ENCODE measurements at places on chromosomes 2 and 18.

- DNase-seq, result no peak
These were observed 2.2 kb downstream of the ELAC1 start for GRCh38 chr18:50970006-50970405.

DNA sequence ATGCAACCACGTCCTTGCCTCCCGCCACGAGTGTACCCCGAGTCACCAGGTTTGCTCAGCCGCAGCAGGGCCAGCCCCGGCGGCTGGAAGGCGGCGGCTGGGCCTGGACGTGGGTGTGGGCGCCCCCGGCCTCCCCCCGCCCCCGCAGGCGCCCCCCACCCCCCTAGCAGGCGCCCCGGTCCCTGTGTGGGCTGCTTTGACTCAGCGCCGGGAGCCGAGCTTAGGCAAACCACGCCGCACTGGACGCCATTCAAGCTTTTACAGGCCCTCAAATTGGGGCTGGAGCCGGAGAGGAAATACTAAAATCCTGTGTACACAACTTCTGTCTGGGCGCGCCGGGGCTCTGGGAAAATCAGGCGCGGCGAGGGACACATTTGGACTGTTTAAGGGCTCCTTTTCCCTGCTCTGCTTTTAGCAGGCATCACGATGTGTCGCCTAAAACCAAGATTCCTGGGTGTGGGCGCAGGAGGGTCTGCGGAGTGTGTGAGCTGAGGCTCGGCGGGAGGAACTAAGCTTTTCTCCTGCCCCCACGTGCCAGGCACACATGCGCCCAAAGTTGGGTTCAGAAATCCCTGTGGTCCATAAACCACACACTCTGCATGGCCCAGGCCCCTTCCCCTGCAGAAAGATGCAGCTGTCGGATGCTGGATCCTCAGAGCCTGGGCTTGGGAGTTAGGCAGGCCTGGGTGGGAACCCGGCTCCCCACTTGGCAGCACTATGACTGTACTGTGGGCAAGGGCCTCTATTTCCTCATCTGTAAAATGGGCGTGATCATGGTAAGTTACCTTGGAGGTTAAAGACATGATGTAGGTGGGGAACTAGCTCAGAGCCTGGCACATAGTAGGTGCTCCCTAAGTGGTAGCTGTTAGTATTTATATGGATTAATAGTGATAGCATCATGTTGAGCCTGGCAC lies 57.6 kb downstream of the ATOH8 start:
- no peak for DNase-seq

- no peak for DNase-seq
These were observed 90.1 kb downstream of the ABI2 start for GRCh38 chr2:203418271-203418670.

GRCh38 chr18:34773378-34773777 lies 63.3 kb downstream of the DTNA start:
- no peak for DNase-seq

DNA sequence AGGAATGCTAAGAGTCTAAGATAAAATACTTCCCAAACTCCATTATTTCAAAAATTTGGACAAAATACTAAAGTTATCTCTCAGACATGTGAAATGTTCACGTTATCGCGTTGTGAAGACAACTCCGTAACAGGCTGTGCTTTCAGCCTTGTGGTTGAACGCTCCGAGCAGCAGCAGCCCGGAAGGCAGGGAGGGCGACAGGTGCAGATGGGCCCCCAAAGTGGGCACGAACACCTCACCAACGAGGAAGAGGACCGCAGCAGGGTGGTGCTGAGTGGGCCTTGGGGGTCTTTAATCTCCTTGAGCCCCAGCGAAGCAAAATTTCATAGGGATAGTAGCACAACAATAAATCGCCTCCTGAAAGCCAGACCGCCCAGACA lies 1.0 kb upstream of the FAM110C start:
- DNase-seq, result no peak

- DNase-seq, result no peak
These were observed 226.9 kb upstream of the NXPH2 start for GRCh38 chr2:139007130-139007529.

DNA sequence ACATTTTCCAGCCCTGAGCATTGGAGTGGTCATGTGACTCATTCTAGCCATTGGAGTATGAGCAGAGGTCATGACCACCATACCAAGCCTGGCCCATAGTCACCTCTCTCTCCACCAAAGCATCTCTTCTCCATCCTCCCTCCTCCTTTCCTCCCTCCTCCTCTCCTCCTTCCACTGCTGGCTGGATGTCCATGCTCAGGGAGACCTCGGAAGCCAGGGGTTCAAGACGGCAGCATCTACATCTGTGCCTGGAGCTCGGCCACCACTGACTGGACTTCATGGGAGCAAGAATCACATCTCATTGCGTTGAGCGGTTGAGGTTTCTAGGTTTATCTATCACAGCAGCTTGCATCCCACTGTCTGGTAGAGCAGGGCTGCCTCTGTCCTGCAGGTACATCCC lies 252.4 kb downstream of the NDUFA10 start:
- DNase-seq, result no peak

DNA sequence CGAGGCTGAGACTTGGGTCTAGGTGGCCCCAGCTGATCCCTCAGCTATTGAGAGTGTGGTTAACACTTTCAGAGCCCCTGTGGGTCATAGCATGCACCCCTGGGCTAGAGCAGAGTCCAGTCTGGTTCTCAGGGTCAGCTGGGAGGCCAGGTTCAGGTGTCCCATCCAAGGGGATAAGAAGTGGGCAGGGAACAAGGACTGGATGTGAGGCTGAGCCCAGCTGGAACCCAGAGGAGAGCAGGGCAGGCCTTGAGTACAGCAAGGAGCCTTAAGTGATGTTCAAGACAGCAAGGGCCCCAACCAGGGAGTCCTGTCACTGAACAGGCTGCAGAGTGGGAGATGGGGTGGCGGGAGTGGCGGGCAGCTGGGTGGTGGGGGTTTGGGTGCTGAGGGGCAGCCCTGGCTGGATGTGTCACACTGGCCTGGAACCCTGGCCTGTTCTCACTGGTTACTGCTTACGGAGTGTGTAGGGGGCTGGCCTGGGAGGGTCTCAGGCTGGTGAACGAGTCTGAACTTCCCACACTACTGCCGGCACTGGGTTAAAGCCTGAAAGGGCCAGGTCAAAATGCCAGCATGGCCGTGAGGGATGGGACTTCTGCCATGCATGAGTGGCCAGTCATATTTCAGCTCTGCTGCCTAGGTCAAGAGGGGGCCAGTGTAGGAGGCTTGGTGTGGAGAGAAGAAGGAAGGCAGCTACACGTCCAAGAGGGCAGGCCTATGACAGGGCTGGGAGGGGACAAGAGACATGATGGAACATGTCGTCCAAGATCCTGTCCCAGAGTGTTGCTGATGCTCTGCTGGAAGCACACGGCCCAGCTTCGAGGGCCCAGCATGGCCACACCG lies 13.6 kb downstream of the TMEM185B start:
- no peak for DNase-seq

DNA sequence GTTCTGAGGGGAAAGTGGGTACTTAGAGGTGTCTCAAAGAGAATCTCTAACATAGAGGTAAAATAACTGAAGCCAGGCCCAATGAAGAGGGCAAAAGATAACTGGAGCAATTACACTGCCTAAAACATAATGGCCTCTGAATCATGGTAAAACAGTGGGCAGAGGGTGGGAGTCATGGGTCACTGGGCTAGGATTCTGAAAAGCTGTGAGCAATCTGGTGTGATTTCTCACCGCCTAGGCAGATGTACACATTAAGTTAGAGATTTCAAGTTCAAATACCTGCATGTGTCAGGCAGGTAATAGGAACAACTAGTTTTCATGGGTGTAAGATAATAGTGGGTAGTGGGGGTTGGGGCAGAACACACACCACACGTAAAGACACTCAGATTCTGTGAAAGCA lies 45.6 kb downstream of the INSIG2 start:
- DNase-seq, result no peak

GRCh38 chr2:22950431-22950830 lies 434.5 kb upstream of the KLHL29 start:
- no peak for DNase-seq

DNA sequence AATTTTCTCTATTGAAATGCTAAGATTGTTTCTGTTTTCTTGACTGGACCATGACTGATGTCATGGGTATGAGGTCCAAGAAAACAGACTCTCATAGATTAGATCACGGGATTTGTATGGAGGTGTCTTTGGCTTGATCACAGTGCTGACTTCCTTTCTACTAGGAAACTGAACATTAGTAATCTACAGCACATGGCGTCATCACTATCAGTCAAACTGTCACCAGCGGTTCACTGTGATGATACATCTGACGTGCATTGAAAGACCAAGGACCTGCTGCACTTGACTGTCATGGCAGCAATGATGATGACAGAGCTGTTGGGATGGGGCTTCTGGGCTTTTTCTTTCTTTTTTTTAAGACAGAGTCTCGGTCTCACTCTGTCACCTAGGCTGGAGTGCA lies 28.2 kb upstream of the IMPA2 start:
- no peak for DNase-seq

DNA sequence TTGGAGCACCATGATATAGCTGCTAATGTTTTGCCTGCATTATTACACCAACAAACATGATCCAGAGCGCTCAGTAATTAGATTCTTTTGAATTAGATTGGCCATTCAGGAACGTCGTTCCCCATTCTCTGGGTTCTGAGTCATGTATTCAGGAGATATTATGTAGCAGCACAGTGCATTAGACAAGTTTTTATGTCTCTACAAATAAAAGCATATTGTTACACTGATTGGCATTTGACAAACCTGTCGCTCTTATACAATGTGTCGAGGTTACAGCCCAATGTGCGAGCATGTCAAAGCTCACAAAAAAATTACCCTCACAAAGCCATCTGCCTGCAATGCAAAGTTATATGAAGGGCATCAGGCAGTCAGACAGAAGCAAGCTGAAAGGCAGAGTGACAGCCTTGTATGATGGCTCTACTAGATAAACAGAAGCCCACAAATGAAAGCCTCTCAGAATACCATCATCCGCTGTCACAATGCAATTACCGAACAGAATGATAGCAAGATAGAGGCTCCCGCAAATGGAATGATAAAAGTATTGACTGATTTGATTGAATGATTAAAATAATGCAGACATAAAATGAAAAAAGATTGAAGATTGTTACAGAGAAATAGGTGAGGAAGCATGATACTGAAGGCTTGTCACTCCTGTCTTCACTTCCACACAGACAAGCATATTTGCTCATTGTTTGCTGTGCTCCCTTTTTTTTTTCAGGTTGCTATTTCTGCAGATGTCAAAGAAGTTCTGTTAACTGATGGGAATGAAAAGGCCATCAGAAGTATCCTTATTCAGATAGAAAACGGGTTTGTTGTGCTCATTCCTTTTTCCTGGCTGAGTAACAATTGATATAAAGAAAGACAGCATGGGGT lies 234.6 kb upstream of the SIX3 start:
- DNase-seq, result no peak

- no peak for DNase-seq
These were observed 341.4 kb downstream of the LPIN1 start for GRCh38 chr2:12087671-12088380.

- no peak for DNase-seq
These were observed 27.3 kb upstream of the TACR1 start for GRCh38 chr2:75226617-75227016.

GRCh38 chr18:12597760-12598159 lies 60.1 kb downstream of the SPIRE1 start:
- DNase-seq, result no peak

DNA sequence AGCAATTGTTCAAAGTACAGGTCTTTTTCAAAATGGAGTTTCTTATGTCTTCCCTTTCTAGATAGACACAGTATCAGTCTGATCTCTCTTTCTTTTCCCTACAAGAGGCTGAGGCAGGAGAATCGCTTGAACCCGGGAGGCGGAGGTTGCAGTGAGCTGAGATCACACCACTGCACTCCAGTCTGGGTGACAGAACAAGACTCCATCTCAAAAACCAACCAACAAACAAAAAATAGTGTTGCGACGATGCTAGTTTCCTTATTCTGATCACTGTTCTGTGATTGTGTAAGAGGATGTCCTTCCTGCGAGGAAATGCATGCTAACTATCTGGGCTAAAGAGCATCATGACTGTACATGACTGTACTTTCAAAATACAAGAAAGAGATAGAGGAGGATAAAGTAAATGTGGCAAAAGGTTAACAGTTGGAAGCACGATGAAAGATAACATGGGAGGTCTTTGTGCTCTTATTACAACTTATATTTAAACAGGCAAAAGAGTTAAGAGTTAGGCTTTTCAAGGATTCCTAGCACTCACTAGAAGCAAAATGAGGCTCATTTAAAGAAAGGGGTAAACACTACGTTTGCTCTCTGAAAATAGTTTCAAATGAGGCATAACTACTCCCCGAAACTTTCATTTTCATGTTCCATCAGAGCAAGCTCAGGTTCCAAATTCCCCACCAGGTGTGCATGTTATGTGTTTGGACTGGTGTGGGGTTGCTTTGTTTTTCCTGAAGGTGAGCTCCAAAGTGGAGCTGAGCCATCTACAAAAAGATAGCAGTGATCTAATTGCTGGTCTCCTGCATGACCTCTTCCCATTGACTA lies 23.8 kb downstream of the SOWAHC start:
- DNase-seq, result no peak

GRCh38 chr2:188435115-188435514 lies 143.4 kb downstream of the GULP1 start:
- no peak for DNase-seq

DNA sequence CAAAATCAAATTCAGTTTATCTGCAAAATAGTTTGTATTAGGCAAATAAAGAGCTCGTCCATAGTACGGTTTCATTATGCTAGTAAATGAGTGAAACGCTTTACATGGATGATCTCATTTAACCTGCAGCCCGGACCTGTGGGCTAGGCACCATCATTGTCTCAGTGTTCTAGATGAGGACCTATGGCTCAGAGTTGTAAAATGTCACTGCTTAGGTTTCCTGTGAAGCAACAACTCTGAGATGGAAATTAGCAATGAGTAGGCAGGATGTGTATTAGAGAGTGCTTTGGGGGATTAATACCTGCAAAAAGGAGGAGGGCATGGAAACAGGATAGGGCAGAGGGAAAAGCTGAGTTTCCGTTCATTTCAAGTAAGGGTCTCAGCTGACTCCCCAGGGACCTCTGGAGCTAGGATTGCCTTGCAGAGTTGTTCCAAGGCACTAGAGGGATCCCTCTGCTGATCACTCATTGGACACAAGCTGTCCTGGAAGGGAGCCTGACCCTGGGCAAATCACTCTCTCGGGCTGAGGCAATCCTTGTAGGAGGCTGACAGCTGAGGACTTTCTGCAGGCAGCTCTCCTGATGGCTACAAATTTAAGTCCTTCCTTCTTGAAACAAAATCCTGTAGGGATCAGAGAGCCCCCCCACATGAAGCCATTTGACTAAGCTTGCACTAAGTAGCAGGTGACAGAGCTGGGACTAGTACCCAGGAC lies 58.8 kb upstream of the SIX2 start:
- DNase-seq, result no peak

DNA sequence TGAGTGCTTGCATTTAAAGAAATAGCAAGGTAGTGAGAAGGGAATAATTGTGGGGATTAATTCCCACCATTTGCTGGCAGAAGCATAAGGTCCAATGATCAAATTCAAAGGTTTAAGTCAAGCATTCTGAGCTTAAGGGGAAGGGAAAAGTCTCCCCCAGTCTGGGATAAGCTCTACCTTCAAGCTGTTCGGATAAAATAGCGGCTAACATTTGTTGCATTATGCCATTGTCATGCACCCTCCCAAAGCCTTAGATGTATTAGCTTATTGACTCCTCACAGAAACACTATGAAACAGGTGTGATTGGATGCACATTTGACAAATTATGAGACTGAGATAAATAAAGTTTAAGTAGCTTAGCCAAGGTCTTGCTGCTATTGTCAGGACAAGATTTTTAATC lies 52.2 kb upstream of the TGIF1 start:
- no peak for DNase-seq

GRCh38 chr2:232506709-232507108 lies 13.5 kb upstream of the PRSS56 start:
- DNase-seq, result no peak
